ENCODE measurements at places on chromosomes 4 and X.

- DNase-seq = no peak
These were observed 103.9 kb upstream of the MAGEB2 start for GRCh38 chrX:30111431-30111830.

DNA sequence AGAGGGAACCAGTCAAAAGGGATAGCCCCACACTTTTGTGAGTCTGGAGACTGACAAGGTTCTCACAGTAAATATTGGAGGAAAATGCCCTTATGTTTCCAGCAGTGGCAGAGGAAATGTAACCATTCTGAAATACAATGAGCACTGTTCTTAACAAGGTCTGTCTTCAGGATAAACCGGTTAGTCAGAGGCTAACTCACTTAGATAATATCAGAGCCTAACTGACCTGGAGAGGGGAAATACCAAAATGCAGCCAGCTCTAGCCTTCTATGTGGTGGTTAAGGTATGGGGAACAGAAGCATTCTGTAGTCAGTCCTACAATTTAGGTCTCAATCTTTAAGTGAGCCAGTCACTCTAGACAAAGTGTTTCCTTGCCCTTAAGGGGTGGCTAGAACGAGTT, 70.8 kb downstream of the TBCK start:
- no peak for DNase-seq

DNA sequence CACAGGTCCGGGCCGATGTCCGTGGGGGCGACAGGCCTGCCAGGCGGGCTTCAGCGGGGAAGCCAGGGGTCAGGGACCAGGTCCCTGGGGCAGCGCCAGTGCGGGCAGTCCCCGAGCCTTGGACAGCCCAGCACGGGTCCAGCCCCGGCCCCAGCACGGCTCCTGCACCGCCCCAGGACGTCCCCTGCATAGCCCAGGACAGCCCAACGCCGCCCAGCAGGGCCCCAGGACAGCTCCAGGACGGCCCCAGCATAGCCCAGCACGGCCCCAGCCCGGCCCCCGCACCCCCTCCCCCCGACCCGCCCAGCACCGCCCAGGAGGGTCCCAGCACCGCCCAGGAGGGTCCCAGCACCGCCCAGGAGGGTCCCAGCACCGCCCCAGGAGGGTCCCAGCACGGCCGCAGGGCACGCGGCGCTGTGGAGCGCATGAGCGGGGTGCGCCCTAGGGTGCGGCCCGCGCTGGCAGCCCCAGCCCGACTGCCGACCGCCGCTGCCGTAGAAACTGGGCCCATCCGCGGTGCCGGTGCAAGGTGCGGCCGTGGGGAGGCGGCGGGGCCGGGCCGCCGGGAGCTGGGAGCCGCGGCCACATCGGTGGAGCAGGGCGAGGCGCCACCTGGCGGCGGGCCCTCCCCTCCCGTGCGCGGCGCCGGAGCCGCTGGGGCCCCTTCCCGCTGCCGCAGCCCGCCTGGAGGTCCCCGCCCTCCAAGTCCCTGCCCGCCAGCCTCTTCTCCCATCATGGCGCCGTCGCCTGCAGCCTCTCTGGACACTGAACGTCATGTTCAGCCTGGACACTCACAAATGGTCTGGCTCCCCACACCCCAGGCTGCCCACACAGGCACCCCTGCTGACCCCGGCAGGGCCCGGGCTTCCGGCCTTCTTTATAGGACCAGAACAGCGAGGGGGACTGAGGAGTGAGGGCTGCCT, 106.8 kb upstream of the NKX1-1 start:
- no peak for DNase-seq

DNA sequence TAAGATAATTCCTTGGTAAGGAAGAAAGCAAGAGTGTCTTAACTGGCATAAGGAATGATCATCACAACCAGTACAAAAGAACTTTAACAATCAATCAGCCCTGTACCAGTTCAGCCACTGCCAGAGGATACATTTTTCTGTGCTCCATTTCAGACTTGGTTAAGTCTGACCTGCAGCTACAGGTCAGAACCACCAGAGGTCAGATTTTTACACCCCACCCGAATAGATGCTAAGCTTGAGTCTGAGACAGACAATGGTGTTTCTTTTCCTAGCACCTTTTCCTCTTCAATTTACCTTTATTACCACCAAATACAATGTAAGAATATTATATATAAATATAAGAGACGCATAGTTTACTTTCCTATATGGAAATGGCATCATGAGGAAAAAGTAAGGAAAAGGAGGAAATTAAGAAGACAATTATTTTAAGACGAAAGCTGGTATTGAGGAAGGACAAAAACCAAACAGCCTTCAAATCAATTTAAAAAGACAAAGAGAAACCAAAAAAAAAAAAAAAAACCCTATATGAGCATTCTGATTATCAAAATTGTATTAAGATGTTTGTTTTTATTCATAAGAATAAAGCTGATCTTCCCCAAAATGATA, 215.3 kb upstream of the TTC29 start:
- DNase-seq = no peak

DNA sequence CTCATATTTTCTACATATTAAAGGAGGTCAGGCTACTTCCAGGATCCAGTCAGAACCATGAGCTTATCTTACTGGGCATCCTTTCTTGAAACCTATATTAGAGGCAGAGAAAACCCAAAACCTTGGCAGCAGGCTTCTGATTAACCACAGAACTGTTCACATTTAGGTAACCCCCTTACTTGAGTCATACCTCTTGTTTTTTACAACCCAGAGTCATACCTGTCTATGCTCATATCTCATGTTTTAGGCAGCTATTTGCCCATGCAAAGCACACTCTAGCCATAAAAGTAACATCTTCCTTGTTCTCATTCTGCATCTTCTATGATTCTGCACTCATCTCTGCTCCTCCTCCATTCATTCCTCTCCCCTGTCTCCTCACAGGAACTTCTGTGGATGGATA, 138.0 kb upstream of the SMIM31 start:
- DNase-seq = no peak

GRCh38 chr4:17163156-17163771, 264.8 kb upstream of the LDB2 start:
- DNase-seq = no peak

DNA sequence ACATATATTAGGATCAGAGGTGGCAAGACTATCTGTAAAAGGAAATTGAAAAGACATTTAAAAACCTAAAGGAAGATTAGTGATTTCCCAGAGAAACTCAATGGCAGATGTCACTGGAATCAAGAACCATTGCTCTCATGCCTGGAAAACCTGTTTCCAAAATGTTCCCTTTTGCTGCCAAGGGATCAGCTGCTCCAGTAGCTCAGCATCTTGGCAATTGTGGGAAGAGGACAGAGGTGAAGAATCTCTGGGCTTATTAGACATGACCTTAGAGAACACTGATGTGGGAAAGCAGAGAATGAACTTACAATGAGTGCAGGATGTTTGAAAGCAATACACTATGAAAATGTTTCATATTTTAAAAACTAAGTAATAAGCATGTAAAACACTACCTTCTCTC, 98.3 kb downstream of the SHROOM3 start:
- DNase-seq = no peak

DNA sequence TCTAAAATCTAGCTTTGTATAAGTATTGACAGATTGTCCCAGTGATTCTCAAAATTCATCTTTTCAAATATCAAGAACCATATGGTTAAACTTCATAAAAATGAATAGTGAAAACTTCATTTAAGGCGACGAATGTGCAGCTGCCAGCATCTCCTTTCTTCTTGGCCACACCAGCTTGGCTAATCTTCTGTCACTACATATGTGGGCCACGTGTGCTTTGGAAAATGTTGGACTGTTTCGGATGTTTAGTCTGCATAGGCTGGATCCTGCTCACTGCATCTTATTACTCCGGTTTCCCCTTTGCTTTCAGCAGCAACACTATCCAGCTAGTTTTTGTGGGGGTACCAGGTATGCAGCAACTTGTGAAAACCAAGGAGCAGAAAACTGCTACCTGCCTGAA, 221.9 kb downstream of the BMPR1B start:
- DNase-seq = no peak

DNA sequence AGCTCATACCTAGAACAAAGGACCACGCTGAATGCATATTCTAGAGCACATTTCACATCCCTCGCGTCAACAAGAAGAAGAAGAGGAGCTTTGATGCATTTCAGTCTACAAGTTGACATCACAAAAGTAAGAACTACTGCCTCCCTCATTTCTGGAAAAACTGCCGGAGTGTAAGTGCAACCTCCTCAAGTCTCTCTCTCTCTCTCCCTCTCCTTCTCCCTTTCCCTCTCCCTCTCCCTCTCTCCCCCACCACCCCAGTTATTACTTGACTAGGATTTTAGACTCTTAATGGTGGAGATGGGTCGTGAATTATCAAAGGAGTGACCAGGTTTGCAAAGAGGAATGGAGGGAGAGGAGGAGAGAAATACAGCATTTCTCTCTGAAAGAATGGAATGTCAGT, 1.4 kb upstream of the IRS4 start:
- DNase-seq = no peak

DNA sequence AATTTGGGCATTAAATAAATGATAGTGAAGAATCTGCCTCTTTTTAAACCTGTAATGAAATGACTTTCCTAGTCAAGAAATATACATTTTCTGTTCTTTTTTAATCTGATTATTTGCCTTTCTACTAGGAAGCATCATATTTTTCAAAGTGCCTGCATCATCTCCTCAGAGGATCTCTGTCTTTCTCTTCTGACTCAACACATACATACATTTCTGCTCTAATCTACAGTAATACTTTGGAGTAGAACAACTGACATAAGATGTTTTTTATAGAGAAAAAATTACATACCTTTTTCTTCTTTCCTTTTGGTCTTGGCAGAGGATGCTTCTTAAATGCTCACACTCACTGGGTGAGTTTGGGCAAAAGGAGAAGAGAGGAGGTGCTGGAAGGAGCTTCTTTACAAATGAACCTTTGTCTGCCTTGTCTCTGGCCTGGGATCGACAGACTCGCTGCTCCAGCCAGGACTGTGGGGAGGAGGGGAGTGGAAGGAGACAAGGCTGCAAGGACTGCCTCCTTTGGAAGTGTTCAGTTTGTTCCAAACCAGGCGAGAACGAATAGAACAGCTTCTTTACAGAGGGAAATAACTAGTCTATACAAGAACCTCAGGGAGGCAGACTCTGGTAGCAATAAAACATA, at the start of gene SCRG1:
Gene SCRG1, minus strand, starts transcription at position 338 of the 637 bp plus-strand sequence. CDS start 7,702 bp downstream, outside the sequence.
- peak; percentile 51 for DNase-seq

DNA sequence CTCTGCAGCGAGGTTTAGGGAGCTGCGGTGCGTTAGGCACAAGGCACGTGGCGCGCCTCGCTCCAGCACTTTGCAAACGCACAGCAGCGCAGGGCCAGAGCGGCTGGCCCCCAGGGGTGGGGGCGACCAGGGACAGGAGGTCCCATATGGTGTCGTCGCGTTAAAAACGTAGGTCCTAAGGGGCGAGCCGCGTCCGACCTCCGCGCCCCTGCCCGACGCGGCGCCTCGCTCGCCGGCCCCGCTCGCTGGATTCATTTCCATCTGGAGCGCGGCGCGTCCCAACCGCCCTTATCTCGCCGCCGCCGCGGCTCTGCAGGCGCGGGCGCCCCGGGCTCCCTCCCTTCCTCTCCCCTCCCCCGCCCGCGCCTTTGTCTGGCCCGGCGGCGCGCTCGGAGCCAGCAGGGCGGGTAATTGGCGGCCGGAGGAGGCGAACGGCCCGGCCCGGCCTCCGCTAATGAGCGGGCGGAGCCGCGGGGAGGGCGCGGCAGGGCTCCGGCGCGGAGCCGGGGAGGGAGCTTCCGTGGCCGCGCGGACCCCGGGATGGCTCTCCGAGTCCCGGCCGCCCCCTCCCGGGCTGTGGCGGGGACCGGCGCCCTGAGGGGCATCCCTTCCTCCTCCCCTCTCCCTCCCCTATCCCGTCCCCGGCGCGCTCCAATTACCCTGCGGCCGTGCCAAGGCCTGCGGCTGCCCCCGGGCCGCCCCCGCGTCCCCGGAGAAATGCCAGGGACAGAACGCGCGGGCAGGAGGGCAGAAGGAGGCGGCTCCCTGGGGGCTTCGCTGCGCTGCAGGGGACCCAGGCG, 409.0 kb downstream of the BCOR start:
- peak; percentile 72 for DNase-seq

- peak; percentile 77 for DNase-seq
These were observed 76.3 kb downstream of the SYNPO2 start for GRCh38 chr4:118964891-118965411.

DNA sequence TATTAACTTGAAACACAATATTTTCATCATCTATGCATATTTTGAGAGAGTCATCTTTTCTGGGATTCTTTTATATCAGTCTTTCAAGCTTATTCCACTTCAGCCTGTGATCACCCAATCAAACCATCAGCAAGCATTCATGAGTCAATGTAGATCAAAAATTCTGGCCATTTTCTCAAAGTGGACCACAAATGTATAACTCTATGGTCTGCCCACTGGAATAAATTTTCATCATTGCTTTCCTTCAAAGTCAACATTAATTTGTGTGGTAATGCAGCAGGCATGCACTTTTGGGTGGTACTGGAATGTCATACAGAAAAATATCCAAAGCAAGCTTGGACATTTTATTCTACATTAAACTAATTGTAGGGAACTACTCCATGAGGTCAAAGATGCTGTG, 1013.0 kb downstream of the STIM2 start:
- no peak for DNase-seq

- DNase-seq = no peak
These were observed 48.1 kb downstream of the DCLK2 start for GRCh38 chr4:150126201-150126863.

- DNase-seq = no peak
These were observed 2189.6 kb downstream of the PCDH7 start for GRCh38 chr4:32909736-32910135.

DNA sequence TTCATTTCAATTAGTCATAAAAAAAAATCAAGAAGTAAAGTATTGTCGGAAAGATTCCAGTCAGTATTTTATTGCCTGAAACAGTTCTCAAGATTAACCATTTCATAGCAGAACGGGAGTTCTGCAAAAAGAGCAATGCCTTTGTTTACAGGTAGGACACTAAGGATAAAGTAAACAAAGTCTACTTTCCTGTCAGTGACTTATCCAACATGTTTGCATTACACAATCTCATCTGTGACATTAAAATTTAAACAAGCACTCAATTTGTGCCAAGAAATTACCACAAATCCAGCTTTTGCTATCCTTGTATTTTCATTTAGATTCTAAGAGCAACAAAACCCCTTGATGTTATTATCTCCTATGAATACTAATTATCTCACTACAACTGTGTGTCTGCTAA, 306.5 kb upstream of the LDB2 start:
- no peak for DNase-seq

DNA sequence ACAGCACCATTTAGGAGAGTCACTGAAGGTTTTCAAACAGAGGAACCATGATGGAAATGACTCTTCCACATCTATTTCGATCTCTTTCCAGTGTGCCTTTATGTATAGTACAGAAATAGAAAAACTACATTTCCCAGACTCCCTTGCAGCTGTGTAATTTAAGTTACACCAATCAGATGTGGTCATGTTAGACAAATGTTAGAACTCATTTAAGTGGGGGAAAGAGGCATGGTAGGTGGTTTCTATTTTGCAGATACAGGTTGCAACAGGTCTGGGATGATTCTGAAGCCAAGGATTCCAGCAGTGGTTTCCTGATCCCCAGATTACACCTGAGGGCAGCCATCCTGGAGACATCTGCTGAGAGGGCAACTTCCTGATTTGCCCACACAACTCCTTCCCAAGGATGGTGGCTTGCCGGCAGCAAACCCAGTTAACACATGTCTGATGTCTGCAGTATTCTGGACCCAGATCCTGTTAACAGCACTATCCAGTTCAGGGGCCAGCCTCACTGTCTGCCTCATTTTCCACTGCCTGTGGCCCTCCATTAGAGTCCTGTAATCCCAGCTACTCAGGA, 38.7 kb upstream of the PDK3 start:
- no peak for DNase-seq
